ENCODE measurements at places on chromosomes 5 and 9.

- DNase-seq, result no peak
Observed at GRCh38 chr5:148961261-148962199, 101.3 kb downstream of the SH3TC2 start.

GRCh38 chr9:5443850-5444249 is 6.1 kb upstream of the PLGRKT start:
- no peak for DNase-seq

- DNase-seq, result no peak
Observed at GRCh38 chr5:65198456-65199120, 283.1 kb downstream of the ADAMTS6 start.

GRCh38 chr5:74259572-74259971 is 381.0 kb downstream of the ENC1 start:
- no peak for DNase-seq

DNA sequence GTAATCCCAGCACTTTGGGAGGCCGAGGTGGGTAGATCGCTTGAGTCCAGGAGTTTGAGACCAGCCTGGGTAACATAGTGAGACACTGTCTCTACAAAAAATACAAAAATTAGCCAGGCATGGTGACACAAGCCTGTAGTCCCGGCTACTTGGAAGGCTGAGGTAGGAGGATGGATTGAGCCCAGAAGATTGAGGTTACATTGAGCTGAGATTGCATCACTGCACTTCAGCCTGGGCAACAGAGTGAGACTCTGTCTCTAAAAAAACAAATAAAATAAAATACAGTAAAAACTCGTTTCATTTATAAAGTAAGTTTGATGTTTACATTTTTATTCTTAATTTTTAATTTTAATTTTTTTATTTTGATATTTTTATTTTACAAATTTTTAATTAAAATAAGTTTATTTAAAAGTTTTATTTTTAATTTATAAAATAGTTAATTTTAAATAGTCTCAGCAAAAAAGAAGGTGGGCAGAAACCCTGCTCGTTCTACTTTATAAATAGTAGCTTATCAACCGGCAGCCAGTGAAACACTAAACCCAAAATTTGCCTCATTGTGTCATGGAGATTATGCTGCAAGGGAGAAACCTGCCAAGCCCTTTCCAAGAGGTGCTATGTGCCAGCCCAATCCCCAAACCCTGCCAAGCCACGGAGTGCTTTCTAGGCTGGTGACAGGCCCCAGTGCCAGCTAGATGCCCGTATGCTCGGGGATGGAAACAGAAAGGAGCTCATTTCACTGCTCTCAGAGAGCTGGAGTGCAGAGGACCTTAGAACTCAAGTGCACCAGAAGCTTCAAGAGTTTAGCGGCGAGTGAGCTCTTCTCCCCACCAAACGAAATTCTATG is 38.9 kb downstream of the SERINC5 start:
- DNase-seq, result no peak

GRCh38 chr5:163633926-163634460 is 128.6 kb downstream of the MAT2B start:
- no peak for DNase-seq

- DNase-seq, result no peak
Observed at GRCh38 chr9:3475300-3476020, 50.3 kb downstream of the RFX3 start.

DNA sequence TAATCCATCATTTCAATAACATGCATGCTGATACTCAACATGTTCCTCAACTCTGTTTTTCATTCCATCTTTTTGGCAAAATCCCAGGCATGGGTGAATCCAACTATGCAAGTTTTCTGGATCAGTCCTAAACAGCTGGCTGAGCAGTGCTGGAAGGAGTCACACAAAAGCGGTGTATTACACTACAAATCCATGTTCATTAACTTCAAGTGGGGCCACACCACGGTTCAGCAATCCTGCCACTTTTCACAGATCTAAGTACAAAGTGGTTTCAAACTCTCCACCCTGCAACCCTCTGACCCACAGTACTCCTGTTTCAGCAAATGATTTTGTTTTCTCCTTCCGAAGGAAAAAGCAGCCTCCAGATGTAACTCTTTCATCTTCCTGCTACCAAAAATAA is 222.5 kb downstream of the EPB41L4A start:
- DNase-seq, result no peak

- peak; percentile 69 for DNase-seq
Observed at GRCh38 chr5:151619812-151620460, 28.8 kb upstream of the FAT2 start.

GRCh38 chr5:87360132-87360531 is 52.6 kb downstream of the CCNH start:
- DNase-seq, result no peak

DNA sequence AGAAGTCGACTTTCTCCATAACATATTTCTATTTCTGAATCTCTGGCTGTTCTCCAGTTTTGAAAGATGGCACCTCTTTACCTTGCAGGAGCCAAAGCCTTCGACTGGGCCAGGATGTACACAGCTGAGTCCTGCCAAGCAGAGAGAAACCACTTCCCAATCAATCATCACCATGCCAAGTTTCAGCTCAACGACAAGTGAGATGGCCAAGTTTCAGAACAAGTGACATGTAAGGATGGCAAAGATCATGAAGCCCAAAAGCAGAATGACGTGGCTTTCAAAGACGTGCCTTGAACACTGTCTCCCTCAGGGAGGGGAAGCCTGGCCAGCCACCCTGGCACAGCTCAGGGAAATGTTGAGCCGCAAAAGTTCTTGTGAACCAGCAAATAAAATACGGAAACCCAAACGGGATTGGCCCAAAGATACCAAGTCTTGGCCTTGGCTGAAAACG is 17.7 kb downstream of the STK10 start:
- DNase-seq, result no peak

DNA sequence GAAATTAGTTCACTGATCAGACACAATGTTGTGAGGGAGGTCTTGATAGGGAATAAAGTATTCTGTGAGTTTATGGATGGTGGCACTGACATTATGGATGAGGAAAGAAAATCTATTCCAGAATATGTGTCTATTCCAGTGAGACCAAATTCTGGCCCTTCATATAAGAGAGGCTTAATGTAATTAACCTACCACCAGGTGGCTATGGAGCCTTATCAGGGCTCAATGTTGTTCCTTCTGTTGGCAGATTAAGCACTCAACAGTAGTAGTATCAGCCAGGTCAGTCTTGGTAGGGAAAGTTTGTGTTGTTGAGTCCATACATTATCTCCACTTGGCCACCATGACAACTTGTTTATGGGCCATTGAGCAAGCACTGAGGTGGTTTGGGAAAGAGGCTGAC is 41.7 kb upstream of the BARX1 start:
- no peak for DNase-seq

- DNase-seq, result no peak
Observed at GRCh38 chr5:80541392-80541791, 28.7 kb downstream of the ANKRD34B start.

DNA sequence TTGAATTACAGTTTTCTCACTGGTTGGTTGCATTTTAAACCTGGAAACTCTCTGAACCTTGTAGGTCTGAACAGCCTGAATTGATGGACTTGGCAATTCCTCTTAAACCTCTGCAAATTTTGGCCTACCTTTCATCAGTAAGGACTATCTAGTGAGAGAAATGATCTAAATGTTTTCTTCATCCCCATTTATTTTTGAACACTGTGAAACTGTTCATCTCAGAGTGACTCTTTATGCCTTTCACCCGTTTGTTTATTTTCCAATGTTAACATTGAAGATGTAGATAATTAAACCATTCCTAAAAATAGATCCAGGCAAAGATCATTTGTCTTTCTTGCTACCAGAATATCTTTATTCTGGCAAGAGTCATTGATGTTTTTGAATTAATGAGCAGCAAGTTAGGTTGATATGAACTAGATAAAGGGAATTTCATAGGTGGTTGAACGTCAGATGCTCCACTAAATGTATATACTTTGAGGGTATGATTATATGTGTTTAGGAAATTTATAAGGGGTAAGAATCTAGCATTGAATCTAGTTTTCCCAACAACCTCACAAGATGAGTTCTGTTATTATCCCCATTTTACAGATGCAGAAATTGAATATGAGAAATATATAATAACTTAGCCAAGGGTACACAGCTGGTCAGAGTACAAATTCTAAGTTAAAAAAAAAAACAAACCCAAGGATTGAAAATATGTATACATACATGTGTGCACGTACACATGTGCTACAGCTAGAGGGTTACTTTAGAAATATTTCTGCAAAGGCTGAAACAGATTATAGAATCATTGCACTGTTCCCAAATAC is 3.4 kb downstream of the CPEB4 start:
- no peak for DNase-seq

DNA sequence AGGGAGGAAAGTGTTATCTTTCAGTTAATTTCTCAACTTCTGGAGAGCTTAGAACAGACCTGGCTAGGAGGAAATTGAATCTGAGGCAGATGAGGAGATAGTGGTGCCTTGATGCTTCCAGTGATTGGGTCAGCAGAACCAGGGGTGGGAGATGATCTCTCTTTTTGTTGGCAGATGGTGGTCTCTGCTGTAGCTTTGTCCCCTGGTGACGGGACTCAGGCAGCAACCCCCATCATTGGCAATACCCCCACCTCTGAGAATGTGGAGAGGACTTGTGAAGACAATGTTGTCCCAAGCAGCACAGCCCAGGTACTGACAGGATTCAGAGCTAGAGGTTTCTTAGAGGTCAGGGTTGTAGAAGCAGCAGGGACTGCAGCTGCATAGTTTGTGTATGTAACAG is 3.7 kb upstream of the PDCD6 start:
- no peak for DNase-seq

DNA sequence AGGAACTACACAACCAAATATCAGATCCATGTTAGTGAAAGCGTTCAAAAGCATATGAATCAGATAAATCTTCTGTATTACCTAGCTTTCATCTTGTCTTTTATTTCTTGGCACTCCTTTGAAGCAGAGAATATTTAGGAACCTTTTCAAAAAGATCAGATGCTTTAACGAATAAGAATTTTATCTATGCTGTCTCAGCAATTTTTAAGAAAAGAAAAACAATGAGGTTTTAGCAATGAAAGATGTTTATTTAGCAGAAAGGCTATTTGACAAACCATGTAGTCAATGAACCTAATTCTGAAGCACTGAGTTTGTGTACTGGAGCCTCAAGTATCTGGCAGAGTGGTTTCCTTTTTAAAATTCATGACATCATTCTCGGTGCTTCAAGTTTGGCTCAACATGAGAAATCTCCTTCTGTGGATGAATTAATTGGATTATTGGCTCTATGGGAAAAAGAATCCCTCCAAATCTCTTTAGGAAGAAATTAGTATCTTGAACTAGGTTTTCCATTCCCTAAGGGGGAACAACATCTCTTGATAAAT is 534.7 kb downstream of the CAAP1 start:
- no peak for DNase-seq

- DNase-seq, result no peak
Observed at GRCh38 chr9:123115146-123115913, 81.9 kb downstream of the GPR21 start.

GRCh38 chr5:132049093-132049492 is 11.4 kb upstream of the IL3 start:
- peak; percentile 2 for DNase-seq

- DNase-seq, result no peak
Observed at GRCh38 chr9:105858006-105858690, 163.8 kb downstream of the TMEM38B start.

DNA sequence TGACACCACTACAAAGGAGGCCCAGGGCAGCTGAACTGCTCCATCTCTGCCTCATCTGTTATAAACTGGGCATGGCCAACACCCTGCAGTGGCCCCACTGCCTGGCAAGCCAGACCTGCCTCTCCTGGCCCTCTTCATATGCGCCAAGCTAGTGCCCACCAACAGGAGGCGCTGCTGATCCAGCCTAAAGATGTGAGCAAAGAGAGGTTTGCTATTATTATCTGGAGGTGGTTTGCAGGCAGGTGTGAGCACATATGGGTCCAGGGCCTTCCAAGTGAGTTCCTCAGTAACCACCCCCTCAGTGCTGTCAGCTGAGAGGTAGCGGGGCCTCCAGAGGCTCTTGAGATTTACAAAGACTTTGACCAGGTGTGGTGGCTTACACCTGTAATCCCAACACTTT is 232.2 kb downstream of the SYK start:
- DNase-seq, result peak; percentile 47

DNA sequence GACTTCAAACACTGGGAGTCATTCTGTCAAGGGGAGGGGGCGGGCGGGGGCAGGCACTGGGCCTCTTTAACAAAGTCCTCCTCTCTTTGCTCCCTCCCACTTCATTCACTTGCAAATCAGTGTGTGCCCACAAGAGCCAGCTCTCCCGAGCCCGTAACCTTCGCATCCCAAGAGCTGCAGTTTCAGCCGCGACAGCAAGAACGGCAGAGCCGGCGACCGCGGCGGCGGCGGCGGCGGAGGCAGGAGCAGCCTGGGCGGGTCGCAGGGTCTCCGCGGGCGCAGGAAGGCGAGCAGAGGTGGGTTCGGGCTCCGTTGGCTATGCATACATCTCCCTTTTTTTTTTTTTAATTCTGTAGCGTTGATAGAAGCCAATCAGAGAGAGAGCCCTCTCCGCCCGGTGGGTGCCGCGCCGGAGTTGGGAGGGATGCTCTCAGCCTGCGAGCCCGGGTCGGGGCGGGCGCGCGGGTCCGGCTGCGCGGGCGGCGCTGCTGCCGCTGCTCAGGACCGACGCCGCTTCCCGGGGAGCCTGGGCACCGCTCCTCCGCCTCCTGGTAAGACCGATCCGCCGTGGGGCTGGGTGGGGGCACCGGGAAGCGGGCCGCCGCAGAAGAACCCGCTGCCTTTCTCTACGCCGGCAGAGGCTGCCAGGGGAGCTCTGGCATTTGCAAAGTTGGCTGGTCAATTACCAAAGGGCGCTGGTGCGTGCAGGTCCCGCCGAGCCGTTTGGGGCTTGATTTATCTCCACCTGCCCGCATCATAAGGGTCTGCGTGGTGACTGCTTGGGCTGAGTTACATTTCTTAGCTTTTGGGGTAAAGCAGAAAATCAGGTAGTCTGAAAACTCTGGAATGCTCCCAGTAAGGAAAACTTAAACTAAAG is at the start of gene CDH6:
Gene CDH6 (plus strand): TSS at position 96 of the 877 bp plus-strand sequence. CDS start 73,788 bp downstream, outside the sequence.
- DNase-seq, result peak; percentile 89
